ENCODE measurements at places on chromosomes 12 and 14.

GRCh38 chr12:11795192-11795912 is 145.9 kb downstream of the ETV6 start:
- no peak for DNase-seq

DNA sequence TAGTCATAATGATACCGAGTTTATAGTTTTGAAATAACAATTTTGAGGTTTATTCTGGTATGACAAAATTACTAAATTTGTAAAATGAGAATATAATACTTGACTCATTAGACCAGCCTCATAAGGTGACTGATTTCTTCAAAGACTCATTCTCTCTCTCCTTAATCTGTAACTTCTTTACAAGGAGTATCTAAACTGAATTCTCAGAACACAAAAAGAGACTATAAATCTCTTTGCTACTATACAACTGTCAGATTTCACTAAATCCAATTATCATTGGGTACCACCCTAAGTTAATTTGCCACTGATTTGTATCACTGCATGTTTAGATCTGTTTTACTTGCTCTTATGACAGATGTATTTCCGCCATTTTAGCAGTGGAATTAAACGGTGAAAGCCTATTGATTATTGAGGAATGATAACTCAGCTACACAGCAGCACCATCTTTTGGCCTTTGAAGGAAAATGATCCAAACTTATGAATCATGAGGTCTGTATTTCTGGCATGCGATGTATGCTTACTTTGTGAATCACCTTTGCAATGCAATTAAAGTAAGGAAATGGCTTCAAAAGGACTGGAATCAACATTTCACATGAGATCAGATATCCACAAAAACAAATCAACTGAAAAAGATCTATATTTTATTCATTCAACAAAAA is 161.2 kb downstream of the RERGL start:
- DNase-seq = no peak

- no peak for DNase-seq
Observed at GRCh38 chr14:28375295-28375694, 391.3 kb upstream of the FOXG1 start.

DNA sequence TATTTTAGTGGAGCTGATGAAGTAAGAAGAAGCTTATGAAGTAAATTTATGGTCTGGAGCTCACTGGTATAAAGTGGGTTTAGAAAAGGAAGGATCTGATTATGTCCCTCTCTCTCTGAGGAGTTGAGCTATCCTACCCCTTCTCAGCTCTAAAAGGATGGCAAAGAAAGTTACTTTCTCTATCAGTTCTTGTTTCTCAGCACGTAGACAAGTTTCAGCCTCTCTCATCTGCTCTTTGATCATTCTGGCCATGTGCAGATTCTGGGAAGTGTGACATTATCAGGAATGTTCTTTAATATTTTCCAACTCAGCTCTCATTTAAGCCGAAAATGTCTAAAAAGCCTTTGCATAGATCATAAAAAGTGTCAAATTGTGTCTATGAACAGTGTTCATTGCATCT is 5.8 kb upstream of the EGLN3 start:
- DNase-seq = no peak

GRCh38 chr12:72828662-72829324 is 556.6 kb downstream of the TRHDE start:
- DNase-seq = no peak

- no peak for DNase-seq
Observed at GRCh38 chr14:31858868-31859267, 218.2 kb upstream of the ARHGAP5 start.

- no peak for DNase-seq
Observed at GRCh38 chr14:82710267-82710841, 1176.7 kb upstream of the SEL1L start.

All from activated gamma-delta T cell (primary cell).